ENCODE measurements at places on chromosomes 2 and 18. TPM values are rescaled to one million over a fixed set of nuclear protein-coding genes. Genes with fewer than 3 reads are reported as not detected.

The PIKFYVE gene
- 12.0 TPM for polyA plus RNA-seq

The ST8SIA3 gene
- not detected for polyA plus RNA-seq

The PLGLB1 gene
- polyA plus RNA-seq, result not detected

The KLHL14 gene
- polyA plus RNA-seq, result 16.8 TPM

The TAF4B gene
- 11.5 TPM for polyA plus RNA-seq

The RFX8 gene
- polyA plus RNA-seq, result not detected

The GKN2 gene
- not detected for polyA plus RNA-seq

GRCh38 chr2:64763126-64763525 lies 109.4 kb upstream of the SERTAD2 start:
- DNase-seq, result no peak

- peak; percentile 33 for DNase-seq
Measured at GRCh38 chr2:64474121-64474571, 20.2 kb downstream of the LGALSL start.

DNA sequence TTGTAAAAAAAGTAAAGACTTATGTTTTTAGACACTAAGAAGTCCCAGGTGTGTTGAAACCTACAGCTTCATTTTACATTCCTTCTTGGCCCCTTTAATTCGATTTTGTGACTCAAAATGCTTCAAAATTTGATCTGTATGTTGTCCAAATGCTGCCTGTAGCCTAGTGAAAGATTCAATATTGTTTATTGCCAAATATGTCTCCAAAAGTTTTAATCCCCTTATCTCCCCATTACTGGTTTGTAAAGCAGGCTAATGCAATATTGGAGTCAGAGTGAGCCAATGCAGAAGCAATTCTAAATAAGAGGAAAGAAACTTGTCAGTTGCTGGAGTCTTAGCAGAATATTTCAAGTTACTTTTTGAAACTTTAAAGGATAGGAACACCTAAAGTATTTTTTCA lies 287.0 kb upstream of the ZC3H15 start:
- DNase-seq, result no peak

DNA sequence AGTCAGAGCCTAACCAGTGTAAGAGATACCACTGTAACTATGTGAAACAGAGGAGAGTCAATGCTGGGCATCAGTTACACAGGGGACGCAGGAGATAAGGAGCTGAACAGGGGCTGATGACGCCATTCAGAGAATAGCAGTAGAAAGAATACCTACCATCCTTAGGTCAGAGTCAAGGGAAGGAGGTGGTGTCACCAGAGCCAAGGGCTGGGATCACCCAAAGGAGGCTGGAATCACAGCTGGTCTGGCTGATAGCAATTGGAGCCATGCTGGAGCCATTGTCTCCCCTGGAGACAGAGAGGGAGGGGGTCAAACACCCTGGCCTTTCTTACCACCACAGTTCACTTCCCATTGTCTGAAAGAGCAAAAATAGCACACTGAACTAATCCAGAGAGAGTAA lies 37.3 kb upstream of the C18orf32 start:
- no peak for DNase-seq

GRCh38 chr2:168255103-168255502 lies 7.7 kb upstream of the STK39 start:
- DNase-seq, result no peak

DNA sequence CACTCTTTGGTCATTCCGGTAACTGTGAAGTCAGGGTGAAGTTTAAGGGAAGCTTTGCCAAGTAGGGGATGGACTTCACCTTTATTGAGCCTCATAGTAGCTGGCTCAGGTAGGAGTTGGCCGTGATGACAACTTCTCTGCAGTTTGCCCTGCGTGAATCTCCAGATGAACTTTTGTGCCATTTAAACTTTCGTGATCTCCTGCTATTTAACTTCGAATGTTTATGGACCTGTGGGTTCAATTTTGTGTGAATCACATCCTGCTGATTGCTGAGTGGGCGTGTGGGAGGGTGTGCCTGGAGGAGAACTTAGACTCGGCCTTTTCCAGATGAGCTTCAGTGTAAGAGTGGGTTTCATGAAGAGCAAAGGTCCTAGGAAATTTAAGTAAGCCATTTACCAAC lies 4.2 kb downstream of the UGT1A1 start:
- DNase-seq, result no peak

- peak; percentile 81 for DNase-seq
Measured at GRCh38 chr2:241315879-241316631, at the start of gene SEPTIN2. TSS of gene SEPTIN2 (plus strand) at chr2:241315925. CDS start at chr2:241324233, 8,308 bp downstream.

- no peak for DNase-seq
Measured at GRCh38 chr2:128791985-128792320, 473.3 kb upstream of the HS6ST1 start.

DNA sequence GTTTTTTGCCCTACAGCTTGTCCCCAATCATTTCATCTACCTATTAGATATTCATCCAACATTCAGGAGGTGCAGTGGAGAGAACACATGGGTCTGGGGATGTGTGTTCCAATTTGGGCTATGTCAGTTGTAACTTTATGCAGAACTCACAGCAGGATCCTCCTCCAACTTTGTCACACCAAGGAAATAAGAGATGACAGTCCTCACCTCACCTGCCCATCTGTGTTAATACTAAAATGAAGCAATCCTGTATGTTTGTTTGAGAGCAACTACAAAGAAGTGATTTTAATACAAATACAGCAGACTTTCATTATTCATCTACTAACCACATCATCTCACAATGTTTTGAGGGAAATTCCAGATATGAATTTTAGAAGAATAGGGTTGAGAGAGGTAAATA lies 126.7 kb downstream of the ARHGAP15 start:
- no peak for DNase-seq
